ENCODE measurements at places on chromosomes 1 and 21.

DNA sequence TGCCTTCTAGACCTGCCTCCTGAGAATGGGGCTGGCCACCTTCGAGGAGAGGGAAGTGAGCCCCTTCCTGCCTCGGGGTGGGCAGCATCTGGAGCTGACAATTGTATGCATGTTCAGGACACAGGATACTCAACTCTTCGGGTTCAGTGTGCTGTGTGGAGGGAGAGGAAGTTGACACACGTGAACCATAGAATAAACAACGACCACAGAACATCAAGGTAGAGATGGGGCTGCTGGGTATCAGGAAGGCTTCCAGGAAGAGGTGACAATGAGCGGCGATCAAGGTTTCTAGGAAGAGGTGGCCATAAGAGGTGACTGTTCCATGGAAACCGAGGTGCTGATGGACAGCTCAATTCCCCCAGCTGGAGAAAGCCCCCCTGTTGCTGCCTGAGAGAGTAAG is 22.0 kb downstream of the UBIAD1 start:
- DNase-seq: no peak

DNA sequence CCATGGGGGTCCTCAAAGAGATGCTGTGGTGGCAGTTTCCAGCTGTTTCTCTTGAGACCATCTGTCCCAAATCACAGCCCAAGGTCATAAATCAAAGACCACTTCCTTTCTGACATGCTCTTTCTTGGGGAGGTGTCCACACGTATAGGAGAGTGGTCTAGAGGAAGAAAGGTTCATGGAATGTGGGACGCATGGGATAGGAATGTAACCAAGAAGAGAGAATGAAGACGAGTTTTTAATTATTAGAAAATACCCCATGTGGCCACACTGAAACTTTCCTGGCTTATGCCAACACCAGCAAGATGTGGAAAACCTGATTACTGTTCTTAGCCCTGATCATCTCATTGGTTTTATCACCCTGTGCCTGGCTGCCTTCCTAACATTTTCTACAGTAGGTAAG is 124.2 kb upstream of the IFFO2 start:
- no peak for DNase-seq

DNA sequence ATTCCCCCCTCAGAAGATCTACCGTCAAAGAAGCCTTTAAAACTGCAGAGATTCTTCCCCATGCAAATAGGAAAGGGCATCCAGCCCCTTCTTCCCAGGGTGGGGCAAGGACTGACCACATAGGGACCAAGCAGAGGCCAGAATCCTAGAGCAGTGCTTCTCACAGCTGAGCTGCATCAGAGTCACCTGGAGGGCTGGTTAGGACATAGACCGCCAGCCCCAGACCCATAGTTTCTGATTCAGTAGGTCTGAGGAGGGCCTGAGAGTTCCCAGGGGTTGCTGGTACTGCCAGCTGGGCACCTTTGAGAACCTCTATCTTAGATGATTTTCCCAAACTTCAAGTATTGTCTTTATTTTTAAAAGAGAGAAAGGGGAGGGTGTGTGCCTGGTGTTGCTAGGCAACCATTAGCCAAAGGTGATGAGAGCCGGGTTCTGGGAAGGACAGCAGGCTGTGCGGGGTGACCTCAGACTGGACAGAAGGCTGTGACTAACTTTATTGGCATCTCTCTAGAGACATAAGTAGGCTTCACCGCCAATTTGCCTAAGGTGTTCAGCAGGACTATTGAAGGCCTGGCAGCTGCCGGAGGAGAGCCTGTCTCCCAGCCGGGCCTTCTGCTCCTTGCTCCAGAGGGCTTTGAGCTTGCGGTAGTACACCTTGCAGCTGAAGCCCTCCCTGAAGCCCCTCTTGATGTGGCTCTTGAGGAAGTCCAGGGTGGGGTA is 3.0 kb downstream of the SPATA46 start:
- DNase-seq: no peak

DNA sequence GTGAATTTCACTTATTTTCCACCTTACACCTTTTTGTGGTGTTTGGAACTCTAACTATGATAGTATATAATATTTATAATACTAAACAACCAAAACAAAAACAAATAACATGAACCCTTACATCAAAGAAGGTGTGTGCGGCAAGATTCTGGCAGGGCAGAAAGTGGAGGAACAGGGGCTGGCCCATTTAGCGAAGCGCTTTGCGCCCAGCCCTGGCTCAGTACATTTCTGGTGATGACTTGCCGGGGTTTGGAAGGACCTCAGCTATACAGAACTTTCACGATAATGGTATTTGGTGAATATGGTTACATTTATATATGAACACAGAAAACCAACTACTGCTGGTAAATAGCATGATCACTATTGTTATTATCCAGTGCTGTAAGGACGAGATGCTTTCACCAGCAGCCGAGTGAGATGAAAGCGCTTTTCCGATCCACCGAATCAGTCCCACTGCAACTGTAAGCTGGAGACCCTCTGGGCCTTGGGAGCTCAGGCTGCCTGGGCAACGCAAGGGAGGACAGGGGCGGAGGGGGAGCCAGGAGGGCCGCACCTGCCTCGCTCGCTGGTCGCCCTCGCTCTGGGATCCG is 63.9 kb downstream of the CD247 start:
- DNase-seq: peak; percentile 28

DNA sequence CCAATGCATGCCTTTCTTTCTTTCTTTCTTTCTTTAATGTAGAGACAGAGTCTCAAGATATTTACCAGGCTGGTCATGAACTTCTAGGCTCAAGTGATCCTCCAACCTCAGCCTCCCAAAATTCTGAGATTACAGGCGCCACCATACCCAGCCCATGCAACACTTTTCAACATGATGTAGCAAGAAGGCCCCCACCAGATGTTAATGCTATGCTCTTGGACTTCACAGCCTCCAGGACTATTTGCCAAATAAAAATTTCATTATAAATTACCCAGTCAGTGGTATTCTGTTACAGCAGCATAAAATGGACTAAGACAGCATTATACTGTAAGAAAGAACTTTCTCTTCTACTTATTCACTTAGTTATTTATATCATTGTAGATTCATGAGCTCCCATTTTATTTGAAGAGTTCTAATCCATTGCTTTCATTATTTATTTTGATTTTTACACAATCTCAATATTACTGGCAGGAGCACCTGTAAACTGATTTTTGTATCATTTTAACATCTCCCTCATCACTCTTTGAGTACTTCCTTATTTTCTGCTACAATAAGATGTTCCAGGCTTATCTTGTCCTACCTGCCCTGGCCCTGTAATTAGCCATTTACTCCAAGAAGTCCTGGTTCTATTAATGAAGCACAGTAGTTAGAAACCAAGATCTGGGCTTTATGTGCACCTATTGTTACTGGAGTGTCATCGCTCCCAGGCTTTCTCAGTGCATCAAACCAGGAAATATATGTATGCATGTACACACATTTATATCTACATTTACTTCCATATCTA is 4.8 kb upstream of the RCSD1 start:
- DNase-seq: no peak

DNA sequence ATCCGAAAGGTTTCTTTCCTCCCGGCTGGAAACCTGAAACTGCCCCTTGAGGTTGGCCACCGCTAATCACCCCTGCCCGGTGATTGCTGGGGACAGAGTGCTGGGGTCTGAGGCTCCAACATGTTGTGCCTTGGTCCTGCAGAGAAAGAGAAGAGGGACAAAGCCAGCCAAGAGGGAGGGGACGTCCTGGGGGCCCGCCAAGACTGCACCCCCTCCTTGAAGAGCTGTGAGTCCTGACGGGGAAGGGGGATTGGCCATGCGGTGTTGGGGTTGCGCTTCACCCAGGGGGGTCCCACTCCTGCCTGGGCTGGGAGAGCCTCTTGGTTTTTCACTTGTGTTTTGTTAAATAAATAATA is 19.5 kb downstream of the LDLRAP1 start:
- no peak for DNase-seq

- DNase-seq: no peak
Measured at GRCh38 chr1:186620566-186621350, 59.5 kb downstream of the PTGS2 start.

- peak; percentile 85 for DNase-seq
Measured at GRCh38 chr21:38126666-38127303, 130.0 kb upstream of the KCNJ15 start.

DNA sequence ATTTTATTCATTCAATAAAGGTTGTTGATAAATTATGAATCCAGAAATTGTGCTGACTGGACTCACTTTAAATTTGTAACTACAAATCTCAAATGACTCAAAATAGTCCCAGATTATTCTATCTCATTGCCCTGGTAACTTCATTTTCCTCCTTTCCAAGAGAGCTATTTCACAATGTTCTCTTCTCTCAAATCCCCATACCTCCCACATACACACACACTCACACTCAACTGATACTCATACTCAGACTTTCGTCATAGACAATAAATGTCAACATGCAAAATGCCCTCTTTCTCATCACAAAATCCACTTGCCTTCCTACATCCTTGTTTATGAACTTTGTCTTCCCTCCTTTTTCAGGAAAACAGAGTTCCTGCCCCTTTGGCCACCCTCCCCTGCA is 33.3 kb downstream of the EXTL2 start:
- no peak for DNase-seq

GRCh38 chr1:147238053-147238902 is 4.2 kb upstream of the CHD1L start:
- no peak for DNase-seq

Data from GM23338 (cell line).